Right atrium auricular region (tissue), 2 donors: ENCODE measurements at places on chromosomes 2 and 18. TPM values are rescaled to one million over a fixed set of nuclear protein-coding genes. Genes with fewer than 3 reads are reported as not detected.
A peak's percentile ranks its signal among the peaks of the same experiment; 100 is the strongest.

Gene C2orf72
- not detected for total RNA-seq

Gene PLB1
- 3.0 TPM for total RNA-seq

- peak overlapping the region; percentile 83 for H3K27ac ChIP-seq
- no peaks in the 10 kb centered on the region for H3K27me3 ChIP-seq
- peaks cover 76% of the 10 kb centered on the region for H3K36me3 ChIP-seq
- H3K4me1 ChIP-seq, result peaks cover 5% of the 10 kb centered on the region
Observed at GRCh38 chr2:217837530-217837929, 165.3 kb downstream of the TNS1 start.

DNA sequence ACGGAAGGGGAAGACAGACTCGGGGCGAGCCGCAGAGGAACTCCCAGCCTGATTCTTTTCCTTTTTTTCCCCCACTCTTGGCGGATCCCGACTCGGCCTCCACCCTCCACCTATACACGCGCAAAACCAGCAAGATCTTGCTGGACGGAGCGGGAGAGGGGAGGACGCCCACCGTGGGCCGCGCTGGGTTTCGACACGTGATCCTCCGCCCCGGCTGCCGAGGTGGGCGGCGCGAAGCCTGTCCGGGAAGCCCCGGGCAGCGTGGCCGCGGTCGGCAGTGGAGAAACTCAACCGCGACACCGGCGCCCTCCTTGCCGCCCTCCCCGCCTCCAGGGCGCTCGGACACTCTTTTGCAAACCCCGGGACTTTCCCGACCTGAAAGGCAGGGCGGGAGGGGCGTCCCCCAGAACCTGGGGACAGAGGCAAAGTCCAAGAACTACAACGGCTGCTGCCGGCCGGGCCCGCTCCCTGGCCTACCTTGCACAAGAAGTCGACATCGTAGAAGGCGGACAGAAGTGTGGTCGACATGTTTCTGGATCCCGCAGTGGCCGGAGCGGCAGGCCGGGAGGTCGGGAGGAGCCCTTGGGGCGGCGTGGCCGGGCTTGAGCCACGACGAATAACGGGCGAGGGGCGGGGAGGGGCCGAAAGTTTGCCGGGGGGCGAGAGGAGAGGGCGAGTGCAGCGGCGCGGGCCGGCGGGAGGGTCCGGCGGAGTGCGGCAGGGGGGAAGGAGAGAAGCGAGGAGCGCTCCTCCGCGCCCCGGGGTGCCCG is 433 bp downstream of the ZFP36L2 start:
- H3K27me3 ChIP-seq, result no peaks in the 10 kb centered on the region
- DNase-seq, result no peak
- peak overlapping the region; percentile 100 for H3K27ac ChIP-seq

Gene DNAJC10
- 29.4 TPM for total RNA-seq

Gene LRP2
- 14.8 TPM for total RNA-seq

DNA sequence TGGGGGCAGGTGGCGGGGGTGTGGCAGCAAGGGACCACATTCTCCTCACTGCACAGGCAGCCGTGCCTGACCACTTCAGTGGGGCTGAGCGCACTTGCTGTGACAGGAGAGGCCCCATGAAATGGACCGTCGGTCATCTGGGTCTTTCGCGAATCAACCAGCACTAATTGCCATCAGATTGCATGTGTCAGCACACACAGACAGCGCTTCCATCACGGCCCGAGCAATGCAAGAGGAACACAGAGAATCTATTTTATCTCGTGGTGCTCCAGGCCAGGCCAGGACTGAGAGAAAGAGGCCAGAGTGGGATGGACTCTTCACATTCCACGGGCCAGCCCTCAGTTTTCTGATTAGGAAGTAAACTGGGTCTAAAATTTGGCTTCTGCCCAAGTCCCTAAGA is 87.0 kb downstream of the EIPR1 start:
- H3K36me3 ChIP-seq, result no peaks in the 10 kb centered on the region
- DNase-seq, result no peak
- H3K27me3 ChIP-seq, result no peaks in the 10 kb centered on the region
- H3K27ac ChIP-seq, result no peak overlapping the region

DNA sequence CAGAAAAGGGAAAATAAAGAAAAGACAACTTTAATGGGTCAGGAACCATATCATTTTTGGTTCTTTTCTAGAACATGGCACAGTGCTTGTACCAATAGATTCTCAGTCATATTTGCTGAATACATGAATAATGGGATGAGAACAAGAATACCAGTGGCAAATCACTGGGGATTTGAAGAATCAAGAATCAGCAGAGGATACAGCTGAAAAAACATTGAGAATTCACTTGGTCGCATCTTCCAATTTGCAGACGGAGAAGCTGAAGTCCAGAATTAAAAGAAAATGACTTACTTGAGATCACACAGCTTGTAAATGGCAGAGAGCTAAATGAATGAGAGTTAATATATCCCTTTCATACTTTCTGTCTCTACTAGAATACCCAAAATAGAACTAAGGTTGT is 362.2 kb downstream of the RAD51AP2 start:
- H3K27ac ChIP-seq, result no peak overlapping the region
- H3K4me1 ChIP-seq, result no peaks in the 10 kb centered on the region
- no peaks in the 10 kb centered on the region for H3K36me3 ChIP-seq
- H3K4me3 ChIP-seq, result no peak overlapping the region
- H3K27me3 ChIP-seq, result no peaks in the 10 kb centered on the region

Gene ACOXL
- total RNA-seq, result 0.33 TPM

DNA sequence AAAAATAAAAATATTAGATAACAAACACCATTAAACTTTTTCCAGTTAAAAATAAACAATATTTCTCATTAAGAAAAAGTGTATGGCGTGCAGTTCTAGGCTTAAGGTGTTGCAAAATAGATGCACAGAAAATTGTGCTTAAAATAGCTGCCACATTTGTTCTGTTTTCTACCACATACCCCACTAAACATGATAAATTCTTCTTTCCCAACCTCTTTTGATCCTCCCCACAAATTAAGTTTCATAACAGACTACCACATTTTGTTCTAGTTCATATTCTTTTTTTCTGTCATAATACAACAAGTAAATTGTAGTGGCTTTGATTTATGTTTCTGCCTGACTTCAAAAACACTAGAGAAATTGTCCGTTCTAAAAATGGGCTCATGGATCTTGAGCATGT is 64.5 kb downstream of the ARHGAP28 start:
- H3K27ac ChIP-seq, result no peak overlapping the region
- no peak for DNase-seq
- no peaks in the 10 kb centered on the region for H3K4me1 ChIP-seq
- no peaks in the 10 kb centered on the region for H3K36me3 ChIP-seq

DNA sequence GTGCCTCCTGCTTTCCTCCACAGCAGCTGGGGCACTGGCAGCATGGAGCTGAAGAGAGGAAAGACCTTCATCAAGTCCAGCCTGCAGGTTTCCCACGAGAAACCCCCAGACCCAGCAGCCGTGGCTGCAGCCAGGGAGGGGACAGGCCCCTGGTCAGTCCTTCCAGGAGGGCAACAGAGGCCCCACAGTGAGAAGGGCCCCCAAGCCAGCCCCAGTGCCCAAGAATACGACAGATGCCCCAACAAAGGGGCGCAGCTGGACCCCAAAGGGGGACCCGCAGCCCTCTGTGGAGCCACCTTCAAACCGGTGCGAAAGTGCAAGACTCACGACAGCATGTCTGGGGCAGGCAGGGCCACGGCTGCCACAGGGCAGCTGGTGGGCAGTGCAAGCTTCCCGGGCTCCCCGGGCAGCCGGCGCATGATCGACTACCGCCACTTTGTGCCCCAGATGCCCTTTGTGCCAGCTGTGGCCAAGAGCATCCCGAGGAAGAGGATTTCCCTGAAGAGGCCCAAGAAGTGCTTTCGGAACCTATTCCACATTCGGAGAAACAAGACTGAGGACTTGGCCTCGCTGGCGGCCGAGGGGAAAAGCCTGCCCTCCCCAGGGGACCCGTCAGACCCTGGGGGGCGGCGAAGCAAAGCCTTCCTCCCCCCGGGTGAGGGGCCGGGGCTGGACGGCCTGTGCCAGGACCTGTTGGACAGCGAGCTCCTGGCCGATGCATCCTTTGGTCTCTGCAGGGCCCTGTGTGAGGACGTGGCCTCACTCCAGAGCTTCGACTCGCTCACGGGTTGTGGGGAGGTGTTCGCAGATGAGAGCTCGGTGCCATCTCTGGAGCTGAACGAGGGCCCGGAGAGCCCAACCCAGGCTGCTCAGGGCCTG is 6.9 kb downstream of the AMER3 start:
- DNase-seq, result peak; percentile 50
- no peak overlapping the region for H3K4me3 ChIP-seq
- no peaks in the 10 kb centered on the region for H3K27me3 ChIP-seq
- H3K4me1 ChIP-seq, result no peaks in the 10 kb centered on the region
- no peaks in the 10 kb centered on the region for H3K36me3 ChIP-seq

GRCh38 chr2:49490710-49491109 is 336.4 kb upstream of the FSHR start:
- no peak for DNase-seq
- H3K4me1 ChIP-seq, result no peaks in the 10 kb centered on the region
- no peak overlapping the region for H3K27ac ChIP-seq
- no peak overlapping the region for H3K4me3 ChIP-seq
- H3K27me3 ChIP-seq, result no peaks in the 10 kb centered on the region

GRCh38 chr2:158932131-158932645 is 36.3 kb upstream of the TANC1 start:
- no peaks in the 10 kb centered on the region for H3K27me3 ChIP-seq
- no peak for DNase-seq
- H3K27ac ChIP-seq, result no peak overlapping the region
- H3K4me1 ChIP-seq, result peaks cover 3% of the 10 kb centered on the region
- no peak overlapping the region for H3K4me3 ChIP-seq

DNA sequence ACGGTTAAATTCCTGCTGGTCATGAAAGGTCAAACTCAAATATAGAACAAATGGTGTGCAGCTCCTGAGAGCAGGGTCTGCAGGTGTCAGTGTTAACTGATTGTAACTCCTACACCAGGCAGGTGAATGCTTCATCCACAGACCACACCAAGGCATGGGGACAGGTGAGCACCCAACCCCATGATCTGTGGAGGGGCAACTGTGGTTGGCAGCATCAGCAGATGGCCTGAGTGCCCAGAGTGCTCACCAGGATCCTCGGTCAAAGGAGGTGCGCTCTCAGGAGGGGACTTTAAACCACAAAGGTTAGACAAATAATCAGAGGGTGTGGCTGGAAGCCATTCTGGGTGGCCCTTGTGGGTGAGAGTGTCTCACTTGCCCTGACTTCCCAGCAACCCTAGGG is 44.5 kb downstream of the PTGR3 start:
- H3K4me3 ChIP-seq, result no peak overlapping the region
- no peak overlapping the region for H3K27ac ChIP-seq
- DNase-seq, result no peak

DNA sequence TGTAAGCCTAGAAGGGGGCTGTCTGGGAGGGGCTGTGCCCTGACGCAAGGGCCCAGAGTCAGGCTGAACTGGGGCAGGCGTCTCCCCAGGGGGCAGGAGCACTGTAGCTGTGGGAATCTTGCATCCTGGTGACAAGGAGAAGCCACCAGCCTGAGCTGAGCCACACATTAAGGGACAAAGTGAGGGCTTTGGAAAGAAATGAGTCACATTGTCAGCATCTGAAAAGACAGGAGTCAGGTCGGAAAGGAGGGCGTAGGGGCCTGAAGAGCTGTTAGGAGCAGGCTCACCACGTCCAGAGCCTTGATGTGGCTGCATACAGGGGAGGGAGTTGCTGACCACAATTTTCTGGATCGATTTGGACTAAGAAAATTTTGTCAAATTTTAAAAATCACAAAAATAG is 298.6 kb downstream of the CYP26B1 start:
- DNase-seq, result no peak
- H3K27me3 ChIP-seq, result no peaks in the 10 kb centered on the region
- no peaks in the 10 kb centered on the region for H3K36me3 ChIP-seq
- H3K4me3 ChIP-seq, result no peak overlapping the region

DNA sequence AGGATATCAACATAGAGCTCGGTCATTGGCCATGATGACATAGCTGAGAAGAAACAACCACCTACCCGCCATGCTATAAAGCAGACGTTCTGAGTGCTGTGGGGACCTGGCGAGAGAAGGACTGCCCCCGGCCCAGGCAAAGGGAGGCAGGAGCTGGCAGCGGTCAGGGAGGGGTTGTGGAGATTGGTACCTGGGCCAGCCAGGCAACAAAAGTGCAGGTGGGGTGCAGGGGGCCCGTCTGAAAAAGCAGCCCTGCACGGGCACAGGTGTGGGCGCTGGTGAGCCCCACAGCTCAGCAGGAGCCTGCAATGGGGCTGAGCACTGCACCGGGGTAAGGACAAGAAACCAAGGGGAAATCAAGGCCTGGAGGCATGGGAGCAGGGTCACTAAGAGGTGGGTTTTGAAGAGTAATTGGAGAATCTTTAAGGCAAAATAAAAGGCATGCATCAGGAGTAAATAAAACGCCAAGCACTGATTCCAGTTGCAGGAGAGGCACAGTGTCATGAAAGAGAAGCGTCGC is 464.0 kb downstream of the EIPR1 start:
- no peak overlapping the region for H3K4me3 ChIP-seq
- H3K4me1 ChIP-seq, result no peaks in the 10 kb centered on the region
- H3K27me3 ChIP-seq, result no peaks in the 10 kb centered on the region

- no peak overlapping the region for H3K27ac ChIP-seq
- H3K36me3 ChIP-seq, result no peaks in the 10 kb centered on the region
- H3K4me3 ChIP-seq, result no peak overlapping the region
- no peaks in the 10 kb centered on the region for H3K27me3 ChIP-seq
- no peak for DNase-seq
Observed at GRCh38 chr2:142175813-142176338, 45.1 kb upstream of the LRP1B start.

DNA sequence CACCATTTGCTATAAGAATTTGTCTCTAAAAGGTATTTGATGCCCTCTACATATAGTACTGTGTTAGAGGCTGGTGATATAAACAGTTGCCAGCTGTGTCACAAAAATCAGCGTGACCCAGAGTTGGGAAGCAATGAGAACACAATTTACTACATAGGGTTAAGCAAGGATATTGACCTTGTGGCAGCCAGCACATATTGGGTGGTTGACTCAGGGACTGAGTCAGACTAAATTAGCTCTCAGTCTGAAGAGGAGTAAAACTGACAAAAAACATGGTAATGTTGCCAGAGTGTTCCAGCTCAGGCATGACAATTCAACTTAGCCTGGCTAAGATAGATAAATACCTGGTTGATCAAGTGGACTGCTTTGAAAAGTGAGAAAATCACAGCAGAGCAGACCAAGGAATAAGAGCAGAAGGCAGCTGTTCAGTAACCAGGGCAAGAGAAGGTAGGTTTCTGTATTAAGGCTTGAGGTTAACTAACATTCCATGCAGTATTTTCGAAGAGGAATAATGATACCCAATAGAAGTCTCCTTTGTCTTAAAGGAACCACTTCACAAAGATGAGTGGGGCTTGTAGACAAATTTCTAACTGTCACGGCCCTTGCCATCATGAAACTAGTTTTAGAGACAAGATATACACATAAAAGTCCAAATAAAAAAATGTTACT is 108.2 kb upstream of the ERBB4 start:
- no peaks in the 10 kb centered on the region for H3K36me3 ChIP-seq
- H3K27me3 ChIP-seq, result no peaks in the 10 kb centered on the region
- no peaks in the 10 kb centered on the region for H3K4me1 ChIP-seq

DNA sequence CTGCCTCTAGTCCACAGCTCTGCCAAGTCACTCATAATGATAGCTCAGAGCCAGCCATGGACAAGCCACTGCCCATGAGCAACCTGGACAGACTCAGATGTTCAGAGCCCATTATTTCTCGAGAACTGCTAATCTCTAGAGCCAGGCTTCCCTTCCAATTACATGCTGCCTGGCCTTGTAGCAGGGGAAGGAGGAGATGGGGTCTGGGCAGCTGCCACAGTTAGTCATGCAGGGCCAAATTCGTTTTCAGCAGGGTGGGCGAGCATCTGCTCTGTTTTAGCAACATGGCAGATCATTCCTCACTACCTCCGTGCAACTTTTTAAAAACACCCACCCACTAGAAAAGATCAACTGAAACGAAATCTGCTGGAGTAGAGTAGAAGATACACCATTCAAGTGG is 141.8 kb downstream of the MYO5B start:
- no peaks in the 10 kb centered on the region for H3K27me3 ChIP-seq
- H3K36me3 ChIP-seq, result no peaks in the 10 kb centered on the region
- no peaks in the 10 kb centered on the region for H3K4me1 ChIP-seq
- no peak overlapping the region for H3K4me3 ChIP-seq
- no peak for DNase-seq

Gene CIB4
- not detected for total RNA-seq
